ENCODE measurements at places on chromosomes 1 and 21.

- DNase-seq, result no peak
These were observed 180.6 kb upstream of the LHX8 start for GRCh38 chr1:74953622-74954021.

DNA sequence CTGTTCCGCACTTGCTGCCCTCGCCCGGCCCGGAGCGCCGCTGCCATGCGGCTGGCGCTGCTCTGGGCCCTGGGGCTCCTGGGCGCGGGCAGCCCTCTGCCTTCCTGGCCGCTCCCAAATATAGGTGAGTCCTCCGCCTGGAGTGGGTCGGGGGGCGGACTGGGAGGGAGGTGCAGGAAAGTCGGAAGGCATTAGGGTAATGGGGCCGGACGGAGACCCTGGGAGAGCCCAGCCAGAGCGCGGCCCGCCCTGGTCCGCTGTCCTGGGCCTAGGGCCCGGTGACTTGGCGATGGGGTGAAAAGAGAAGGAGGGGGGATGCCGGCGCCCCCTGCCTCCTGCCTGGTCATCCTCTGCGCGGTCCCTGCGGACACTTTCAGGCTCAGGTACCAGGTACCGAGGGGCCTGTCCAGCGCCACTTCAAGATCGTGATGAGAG is 243 bp downstream of the ADAM15 start:
- no peak for DNase-seq

GRCh38 chr1:54479841-54480524 is 68.0 kb upstream of the ACOT11 start:
- no peak for DNase-seq

DNA sequence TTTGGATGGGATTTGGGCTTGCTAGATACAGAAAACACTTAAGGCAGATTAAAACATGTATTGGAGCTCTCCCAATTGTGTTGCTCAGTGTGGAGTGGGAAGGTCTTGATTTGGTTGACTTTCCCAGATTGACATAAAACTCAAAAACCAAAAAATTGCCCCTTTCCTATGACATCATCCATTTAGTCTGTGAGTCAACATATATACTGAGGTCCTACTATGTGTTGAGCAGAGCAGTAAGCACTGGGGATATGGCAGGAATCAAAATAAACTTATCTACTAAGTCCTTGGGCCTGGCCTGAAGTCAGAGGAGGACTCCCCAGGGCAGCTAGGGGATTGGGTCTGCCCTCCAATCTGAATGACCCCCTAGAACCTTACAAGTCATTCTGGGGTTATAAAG is 61.0 kb downstream of the CHIA start:
- DNase-seq, result no peak

DNA sequence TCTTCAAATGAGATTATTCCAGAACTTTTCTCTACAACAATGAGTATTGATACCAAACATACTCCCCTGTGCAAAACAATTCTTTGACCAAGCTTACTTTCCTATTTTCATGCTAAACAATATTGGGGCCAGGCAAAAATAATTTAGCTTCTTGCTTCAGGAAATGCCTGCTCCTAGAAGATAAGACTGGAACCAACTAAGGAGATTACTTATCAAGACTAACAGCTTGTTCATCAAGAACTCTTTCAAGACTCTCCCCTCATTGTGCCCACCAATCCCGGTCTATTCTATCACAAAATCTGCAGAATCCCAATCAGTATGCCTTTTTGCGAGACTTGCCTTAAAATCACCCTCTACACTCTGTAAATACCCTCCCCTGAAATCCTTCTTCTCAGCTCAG is 536.6 kb downstream of the RWDD3 start:
- DNase-seq, result no peak

GRCh38 chr1:230857822-230858221 is 10.5 kb downstream of the C1orf198 start:
- DNase-seq, result no peak

Measured in HCT116 (cell line).